H7 (cell line): ENCODE measurements at places on chromosomes 5 and 9. TPM values are rescaled to one million over a fixed set of nuclear protein-coding genes. Genes with fewer than 3 reads are reported as not detected.
A peak's percentile ranks its signal among the peaks of the same experiment; 100 is the strongest.

GRCh38 chr9:127166651-127167524 is 44.5 kb upstream of the ANGPTL2 start:
- DNase-seq, result no peak

GRCh38 chr5:16702964-16703363 is 86.2 kb upstream of the RETREG1 start:
- DNase-seq, result no peak

DNA sequence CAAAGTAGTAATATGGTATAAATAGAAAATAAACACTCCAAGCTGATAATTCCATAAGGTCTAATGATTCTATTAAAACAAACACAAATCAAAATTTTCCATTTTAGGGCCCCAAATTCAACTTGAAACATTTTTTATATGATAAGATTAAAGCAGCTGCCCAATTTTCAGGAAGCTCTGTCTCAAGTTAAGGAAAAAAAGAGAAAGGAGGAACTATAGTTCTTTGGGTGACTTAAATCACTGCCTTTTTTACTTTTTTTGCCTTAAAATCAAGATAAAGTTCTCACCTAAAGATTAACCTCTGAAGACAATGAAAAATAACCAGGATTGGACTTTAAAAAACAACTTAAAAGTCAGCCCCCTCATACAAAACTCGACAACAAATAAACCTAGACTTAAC is 76.0 kb upstream of the IFNE start:
- DNase-seq, result no peak

DNA sequence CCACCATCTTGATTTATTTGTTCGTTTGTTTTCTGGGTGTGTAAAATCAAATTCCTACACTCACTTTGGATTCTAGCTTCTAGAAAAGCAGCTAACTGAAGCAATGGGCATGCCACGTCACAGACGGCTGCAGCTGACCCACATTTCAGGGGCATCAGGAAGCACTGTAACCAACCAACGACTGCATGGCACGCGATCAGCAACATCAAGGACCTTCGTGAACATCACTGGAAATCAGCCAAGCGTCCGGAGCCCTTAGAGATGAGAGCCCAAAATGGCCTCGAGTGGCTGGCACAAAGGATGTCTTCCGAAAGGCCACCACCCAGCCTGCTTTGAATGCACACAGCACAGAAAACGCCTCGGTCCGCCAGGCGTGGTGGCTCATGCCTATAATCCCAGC is 191.1 kb downstream of the OLFM1 start:
- no peak for DNase-seq

DNA sequence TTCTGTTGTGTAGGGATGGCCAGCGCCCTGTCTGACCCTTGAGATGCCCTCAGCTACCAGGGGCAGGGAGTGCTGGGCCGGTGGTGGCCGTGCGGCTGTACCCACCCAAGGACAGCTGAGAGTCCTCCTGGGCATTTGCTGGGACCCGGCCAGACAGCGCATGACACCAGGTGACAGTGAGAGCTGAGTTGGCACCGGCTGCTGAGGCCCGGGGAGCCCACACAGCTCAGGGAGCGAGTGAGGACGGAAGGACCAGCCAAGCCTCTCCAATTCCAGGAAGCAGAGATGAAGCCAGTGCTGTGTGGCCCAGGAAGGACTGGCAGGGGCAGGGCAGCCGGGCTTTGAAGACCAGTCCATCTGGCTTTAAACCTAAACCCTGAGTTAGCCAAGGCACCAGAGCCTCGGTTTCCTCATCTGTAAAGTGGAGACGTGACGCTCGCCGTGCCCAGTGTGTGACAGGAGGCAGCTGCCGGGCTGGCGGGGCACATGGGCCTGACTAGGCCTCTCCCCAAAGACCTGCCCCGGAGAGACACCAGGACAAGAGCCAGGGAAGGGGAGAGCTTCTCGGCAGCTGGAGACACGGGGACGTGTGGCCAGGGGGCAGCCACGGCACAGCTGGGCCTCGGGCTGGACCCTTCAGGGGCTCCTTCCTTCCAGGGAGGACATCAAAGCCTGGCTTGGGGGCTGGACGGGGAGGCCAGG is 3.0 kb upstream of the AGPAT2 start:
- DNase-seq, result no peak

PSAT1 gene
- total RNA-seq, result 224 and 271 TPM in 2 replicates

DNA sequence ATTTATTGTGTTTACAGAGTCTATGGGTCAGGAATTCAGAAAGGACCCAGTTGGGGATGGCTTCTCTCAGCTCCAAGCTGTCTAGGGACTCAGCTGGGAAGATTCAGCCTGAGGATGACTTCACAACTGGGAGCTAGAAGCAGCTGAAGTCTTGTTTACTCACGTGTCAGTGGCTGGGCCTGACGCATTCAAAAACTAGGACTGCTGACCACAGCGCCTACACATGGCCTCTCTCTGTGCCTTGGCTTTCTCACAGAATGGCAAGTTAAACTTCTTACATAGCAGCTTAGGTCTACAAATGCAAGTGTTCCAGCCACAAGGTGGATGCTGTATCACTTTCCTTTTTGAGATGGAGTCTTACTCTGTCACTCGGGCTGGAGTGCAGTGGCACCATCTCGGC is 16.3 kb upstream of the PPP2CA start:
- DNase-seq, result no peak

AHRR gene
- 0.74 and 1.4 TPM in 2 replicates for total RNA-seq

GRCh38 chr5:91266184-91266705 is 116.9 kb downstream of the ARRDC3 start:
- no peak for DNase-seq

SLC25A2 gene
- 0.14 TPM in 1 of 2 replicates, not detected in the other for total RNA-seq

DNA sequence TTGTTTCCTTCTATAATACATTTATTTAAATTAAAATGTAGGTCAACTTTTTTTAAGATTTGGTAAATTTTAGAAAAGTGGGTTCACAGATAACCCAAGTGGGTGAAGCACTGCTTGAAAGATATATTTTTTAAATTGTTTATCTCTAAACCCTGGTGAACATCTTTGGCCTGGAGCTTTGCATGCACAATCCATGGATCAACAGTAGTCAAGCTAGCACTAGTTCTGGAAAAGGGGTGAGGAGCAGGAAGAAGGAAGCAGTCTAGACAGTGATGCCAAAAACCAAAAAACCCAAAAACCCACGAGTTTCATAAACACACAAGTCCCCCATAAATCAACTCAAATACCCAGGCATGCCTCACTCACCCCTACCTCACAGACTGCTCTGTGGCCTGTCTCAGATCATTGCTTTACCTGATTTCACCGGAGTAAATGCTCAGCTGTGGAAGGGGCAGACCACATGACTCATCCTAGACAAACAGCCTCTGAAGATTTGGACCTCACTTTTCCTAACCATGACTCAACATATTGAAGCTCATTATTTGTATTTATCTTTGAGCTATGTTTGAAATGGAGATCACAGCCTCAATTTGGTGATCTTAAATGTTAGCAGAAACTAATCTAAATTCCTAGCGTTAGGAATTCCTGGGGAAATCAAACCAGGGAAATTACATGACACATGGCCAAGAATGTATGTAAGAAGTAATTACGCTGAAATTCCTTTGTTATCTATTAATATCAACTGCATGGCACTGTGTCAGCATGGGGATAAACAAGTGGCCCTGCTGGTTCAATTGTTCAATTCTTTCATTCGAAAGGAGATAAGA is 149.6 kb downstream of the ZNF608 start:
- DNase-seq, result no peak

YTHDC2 gene
- total RNA-seq, result 10.2 and 12.9 TPM in 2 replicates

ATOX1 gene
- total RNA-seq, result 38.9 and 50.9 TPM in 2 replicates

DNA sequence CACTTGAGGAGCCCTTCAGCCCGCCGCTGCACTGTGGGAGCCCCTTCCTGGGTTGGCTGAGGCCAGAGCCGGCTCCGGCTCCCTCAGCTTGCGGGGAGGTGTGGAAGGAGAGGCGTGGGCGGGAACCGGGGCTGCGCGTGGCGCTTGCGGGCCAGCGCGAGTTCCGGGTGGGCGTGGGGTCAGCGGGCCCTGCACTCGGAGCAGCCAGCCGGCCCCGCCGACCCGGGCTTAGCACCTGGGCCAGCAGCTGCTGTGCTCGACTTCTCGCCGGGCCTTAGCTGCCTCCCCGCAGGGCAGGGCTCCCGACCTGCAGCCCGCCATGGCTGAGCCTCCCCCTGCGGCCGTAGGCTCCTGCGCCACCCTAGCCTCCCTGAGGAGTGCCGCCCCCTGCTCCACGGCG is 6.2 kb upstream of the SHB start:
- DNase-seq, result no peak

CER1 gene
- total RNA-seq, result 197 and 1,033 TPM in 2 replicates

GRCh38 chr5:147417135-147417813 is 92.6 kb downstream of the DPYSL3 start:
- DNase-seq, result no peak

DNA sequence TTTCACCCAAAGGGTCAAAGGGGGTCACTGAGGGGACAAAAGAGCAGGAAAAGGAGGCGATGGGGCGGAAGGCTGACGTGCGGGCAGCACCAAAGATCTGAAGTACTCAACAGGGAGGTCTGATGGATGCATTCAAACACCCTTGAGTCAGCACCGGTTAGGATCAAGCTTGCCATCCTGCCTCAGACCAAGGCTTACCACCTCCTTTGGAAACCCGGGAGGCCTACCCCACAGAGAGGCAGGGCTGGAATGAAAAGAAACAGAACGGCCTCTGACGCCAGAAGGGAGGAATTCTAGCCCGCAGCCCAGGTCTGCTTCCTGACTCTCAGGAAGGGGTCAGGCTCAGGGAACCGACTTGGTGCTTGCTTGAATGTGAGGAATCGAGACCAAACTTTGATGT is 125.6 kb downstream of the PAPPA start:
- peak; percentile 50 for DNase-seq

GRCh38 chr9:92945796-92946195 is 1.5 kb upstream of the FGD3 start:
- no peak for DNase-seq

GRCh38 chr9:92963831-92964606 is 16.7 kb downstream of the FGD3 start:
- DNase-seq, result no peak

FCHO2 gene
- total RNA-seq, result 4.6 and 7.0 TPM in 2 replicates

TEX48 gene
- total RNA-seq, result not detected in 2 replicates
